ENCODE measurements at places on chromosomes 12 and 14. TPM values are rescaled to one million over a fixed set of nuclear protein-coding genes. Genes with fewer than 3 reads are reported as not detected.

The CLEC2A gene
- polyA plus RNA-seq = not detected

The MED6 gene
- polyA plus RNA-seq = 34.2 TPM

The OR6C4 gene
- polyA plus RNA-seq = not detected

The HOXC5 gene
- 0.97 TPM for polyA plus RNA-seq

The KRT82 gene
- polyA plus RNA-seq = not detected

The FGF23 gene
- 0.06 TPM for polyA plus RNA-seq

The AMDHD1 gene
- polyA plus RNA-seq = 2.0 TPM

The DPY19L2 gene
- 65.5 TPM for polyA plus RNA-seq

DNA sequence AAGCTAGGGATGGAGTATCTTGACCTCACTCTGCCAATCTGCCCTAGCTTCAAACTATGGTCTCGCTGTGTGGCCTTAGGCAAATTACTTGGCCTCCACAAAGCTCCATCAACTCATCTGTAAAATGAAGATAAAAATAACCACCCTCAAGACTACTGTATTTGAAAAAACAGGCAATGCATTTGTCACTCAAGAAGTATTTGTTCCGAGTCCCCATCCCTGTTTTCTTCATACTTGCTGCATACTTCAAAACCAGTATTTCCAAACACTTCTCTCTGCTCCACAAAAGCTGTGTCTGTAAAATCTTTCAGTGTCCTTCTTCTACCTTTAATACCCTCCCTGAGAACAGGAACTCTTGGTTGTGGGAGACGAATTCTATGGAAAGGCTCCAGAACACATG, 47.9 kb downstream of the GTF2A1 start:
- no peak for DNase-seq

GRCh38 chr12:119659289-119659897, 8.5 kb upstream of the PRKAB1 start:
- no peak for DNase-seq

DNA sequence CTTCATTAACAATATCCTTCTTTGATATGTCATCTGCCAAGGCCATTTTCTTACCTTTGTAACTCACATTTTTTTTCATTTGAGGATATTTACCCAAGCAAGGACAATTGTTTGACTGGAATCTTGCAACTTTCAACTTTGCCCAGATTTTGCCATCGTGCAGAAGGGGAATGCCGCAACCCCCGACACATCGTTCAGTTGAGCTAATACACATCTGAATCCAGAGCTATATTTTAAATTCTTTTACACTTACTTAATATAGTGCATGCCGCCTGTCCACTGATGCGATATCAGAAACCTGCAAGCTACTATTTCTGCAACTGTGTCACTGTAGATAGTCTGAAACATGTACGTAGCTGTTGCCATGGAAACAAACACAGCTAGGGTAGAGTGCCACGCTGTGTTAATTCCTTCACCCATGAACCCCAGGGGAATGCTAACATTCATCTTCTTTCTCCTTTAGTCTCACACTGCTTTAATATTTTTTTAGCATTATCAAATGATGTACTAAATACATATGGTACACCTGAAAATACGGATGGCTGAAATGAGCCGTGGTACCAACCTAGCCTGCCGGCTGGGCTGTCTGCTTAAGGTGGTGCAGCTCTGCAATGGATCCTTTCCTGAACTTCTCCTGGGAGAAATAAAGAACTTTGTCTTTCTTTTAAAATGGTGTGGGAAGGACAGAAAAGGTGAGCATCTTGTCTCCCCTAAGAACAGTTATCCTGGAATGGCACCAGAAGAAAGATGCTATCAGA, 77.0 kb upstream of the FOXN3 start:
- peak; percentile 56 for DNase-seq

- DNase-seq = no peak
Observed at GRCh38 chr14:94025720-94026119, 420 bp upstream of the OTUB2 start.

DNA sequence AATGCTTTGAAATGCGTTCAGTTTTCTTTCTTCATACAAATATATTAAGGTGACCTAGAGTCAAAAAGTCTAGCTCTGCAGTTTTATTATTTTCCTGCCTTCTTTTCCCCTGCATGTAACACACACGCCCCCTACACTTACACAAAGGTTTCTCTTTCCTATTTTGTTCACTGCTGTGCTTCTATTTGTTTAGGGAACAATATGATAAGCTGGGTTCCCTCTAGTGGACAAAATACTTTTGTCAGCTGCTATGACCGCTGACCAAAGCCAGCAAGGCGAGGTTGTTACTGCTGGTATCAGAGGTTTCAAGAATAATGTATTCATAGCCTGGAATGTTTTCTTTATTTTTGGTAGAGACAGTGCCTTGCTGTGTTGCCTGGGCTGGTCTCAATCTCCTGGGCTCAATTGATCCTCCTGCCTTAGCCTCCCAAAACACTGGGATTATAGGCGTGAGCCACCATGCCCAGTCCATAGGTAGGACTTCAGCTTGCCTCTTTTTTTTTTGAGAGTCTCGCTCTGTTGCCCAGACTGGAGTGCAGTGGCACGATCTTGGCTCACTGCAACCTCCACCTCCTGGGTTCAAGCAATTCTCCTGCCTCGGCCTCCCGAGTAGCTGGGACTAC, 33.4 kb downstream of the FNTB start:
- DNase-seq = no peak

DNA sequence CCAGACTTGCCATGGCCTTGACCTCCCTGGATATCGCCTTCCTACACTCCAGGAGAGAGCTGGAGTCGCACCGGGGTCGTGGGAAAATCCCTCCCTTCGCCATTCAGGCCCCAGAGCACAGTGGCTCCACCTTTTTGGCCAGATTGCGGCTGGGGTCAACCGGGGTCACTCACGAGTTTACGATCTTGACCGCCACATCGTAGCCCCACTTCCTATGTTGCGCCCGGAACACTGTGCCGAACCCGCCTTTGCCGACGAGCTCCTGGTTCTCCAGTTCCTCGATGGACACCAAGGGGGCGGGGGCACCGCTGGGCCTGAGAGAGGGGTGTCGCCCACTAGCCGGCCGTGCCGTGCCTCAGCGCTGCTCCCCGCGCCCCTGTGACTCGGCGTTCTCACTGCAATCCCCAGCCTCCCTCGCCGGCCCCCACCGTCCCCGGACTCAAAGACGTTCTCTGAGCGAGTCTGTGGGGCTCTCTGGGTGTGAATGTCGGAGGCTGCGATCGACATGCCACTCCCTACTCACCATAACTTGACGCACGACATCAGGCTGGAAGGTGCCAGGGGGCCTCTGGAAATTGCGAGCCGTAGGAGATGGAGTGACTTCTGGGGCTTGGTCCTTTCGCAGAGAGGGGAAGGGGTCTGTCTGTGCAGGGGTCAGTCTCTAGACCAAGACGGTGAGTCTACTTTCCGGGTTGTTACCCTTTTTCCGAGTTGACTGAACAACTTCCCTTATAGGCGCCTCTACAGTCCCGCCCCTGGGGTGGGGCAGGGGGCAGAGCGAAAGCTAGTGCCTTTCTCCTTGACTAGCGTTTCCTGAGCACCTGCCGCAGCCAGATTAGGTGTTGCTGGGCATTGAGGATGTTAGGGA, at the start of gene RIPK3:
RIPK3 (minus strand) TSS at position 708 of the 868 bp plus-strand sequence; CDS start at position 543, 165 bp downstream.
- DNase-seq = no peak

DNA sequence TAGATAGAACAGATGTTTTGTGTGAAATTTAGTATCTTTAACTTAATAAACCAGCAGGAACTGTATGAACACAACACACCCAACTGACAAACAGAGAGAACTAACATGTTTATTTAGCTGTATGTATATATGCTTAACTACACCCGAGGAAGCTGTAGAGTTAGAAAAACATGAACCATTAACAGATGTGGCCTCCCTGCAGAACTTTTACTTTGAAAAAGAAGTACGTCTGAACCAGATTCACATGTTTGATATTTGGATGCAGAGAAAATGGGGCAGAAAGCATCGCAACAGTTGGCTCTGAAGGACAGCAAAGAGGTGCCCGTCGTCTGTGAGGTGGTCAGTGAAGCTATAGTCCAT, at the start of gene REP15:
REP15 (plus strand) TSS at position 155 of the 360 bp plus-strand sequence; CDS start at position 271, 116 bp downstream.
- no peak for DNase-seq

GRCh38 chr14:105349992-105350391, 35.4 kb downstream of the PACS2 start:
- no peak for DNase-seq

DNA sequence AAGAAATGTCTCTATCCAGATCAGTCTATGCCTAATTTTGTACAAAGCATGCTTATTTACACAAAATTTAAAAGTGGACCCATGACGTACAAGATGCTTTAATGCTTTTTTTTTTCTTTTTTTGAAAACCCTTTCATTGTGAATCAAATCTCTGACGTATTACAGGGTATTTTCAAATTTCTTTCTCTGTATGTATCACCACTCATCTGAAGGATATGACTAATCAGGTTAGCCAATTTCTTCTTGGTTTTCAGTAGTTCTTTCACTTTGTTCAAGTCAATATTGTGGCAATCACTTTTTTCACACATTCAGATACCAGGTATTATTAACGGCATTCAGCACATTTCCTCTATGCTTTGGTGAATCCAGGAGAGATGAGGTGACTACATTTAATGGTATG, 685.3 kb downstream of the TRHDE start:
- DNase-seq = no peak

DNA sequence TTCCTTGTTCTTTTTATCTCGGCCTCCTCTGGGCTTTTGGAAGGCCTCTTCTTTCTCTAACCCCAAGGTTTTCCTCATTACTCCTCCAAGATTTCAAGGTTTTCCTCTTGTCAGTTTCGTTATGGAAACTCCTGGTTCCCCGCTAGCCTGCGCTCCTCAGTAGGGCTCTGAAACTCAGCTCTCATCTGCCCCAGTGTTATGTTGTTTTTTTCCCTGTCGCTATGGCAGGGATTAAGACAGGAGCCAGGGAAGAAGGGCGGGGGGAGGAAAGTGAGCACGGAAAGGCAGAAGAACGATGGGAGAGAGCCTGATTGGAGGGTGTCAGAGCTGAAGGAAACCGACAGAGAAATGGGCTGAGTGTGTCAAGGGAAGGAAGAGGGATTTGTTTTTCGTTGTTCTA, 26.5 kb upstream of the JDP2 start:
- DNase-seq = no peak

DNA sequence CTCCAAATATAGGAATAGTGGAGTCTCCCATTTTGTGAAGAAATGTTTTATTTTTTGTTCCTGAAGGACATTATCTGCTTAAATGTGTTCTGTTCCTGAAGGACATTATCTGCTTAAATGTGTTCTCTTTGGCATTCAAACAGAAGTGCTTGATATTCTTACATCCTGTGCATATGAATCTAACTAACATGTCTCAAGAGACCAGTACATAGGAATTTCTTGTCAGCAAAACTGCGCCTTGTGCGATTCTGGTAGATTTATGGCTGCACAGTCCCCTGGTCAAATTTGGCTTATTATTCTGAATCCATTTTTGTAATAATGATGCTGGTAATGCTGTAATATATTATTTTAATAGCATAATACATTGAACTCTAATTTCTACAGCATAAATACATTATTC, 722.4 kb downstream of the NOVA1 start:
- DNase-seq = no peak

GRCh38 chr12:92717202-92717601, 14.4 kb downstream of the PLEKHG7 start:
- no peak for DNase-seq

DNA sequence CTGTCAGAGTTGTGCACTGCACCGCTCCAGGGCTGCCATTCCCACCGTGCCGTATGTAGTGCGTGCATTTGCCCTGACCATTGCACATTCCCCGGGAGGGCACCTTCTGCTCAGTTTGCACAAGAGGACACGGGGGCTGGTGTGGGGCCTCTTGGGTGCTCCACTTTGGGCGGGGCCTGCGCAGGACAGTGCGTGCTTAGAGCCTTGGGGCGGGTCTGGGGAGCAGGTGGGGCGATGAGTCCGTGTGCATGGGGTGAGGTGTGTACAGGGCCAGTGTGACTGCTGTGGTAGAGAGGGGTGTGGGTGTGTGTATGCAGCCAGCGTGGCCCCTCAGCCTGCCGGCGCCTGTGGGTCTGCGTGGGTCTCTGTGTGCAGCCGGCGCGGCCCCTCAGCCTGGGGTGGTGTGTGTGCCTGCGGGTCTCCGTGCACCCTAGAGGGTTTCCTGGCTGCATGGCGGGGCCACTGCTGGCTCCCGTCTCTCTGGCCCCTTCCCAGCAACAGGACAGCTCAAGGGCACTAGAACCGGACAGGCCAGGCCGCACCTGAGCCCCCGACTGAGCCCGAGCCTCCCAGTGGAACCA, 31.9 kb downstream of the FBRSL1 start:
- no peak for DNase-seq

DNA sequence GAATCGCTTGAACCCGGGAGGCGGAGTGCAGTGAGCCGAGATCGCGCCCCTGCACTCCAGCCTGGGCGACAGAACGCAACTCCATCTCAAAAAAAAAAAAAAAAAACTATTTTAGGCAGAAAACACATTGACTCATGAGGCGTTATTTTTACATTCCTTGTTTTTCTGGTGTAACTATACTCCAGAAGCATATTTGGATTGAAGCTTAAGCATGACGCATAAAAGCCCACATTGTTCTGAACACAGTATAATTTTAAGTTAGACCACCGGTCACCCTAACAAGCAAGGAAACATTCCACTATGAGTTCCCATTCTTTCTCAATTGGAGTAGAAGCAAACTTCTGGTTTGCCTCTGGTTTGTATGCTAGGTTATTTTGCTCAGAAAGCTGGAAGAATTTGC, 173.0 kb downstream of the MYRFL start:
- DNase-seq = no peak

DNA sequence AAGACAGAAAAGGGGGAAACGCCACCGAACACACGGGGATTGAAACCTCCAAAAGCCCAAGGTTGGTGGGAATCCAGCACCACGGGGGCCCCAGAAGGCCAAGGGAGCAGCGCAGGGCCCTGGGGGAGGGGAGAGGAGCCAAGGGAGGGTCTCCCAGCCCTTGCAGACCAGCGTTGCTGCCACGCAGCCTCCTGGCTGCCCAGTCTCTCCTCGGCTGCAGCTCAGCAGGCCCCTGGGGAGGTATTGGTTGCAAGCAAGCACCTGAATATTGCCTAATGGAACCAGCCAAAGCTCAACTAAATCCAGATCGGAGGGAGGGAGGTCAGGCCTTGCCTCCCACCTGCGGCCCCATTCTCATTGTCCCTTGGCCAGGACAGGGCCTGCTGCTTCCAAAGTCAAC, 15.8 kb downstream of the TMEM229B start:
- no peak for DNase-seq

DNA sequence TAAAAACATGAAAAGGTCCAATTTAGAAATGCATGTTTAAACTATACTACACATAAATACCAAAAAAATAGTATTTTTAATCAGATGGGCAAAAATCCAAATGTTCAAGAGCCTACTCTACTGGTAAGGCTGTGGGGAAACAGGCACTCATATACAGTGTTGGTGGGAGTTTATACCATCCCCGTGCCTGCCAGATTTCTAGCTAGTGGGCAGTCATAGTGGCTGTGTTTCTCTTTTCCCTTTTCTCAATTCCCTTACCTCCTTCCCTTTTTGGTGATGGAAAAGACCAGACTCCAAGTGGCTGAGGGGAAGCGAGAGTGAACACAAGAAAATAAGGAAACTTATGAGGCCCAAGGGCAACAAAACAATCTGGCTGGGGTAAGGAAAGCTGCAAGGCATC, 14.7 kb downstream of the ZNF641 start:
- DNase-seq = no peak

- no peak for DNase-seq
Observed at GRCh38 chr12:131151558-131152345, 198.0 kb downstream of the ADGRD1 start.

DNA sequence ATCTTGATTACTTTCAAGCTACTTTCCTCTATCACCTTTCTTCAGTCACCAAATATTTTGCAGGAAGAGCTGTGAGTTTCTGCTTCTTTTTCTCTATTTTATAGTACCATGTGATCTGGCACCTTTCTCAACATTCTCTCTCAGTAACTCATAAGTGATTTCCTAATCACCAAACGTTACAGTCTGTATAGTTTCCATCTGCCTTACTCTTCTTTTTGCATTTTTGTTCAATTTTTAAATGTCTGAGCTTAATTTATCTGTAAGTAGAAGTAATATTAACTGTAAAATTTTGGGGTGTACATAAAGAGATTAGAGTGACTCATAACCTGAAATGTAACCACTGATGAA, 422.1 kb upstream of the SYT1 start:
- no peak for DNase-seq

Measured in left renal cortex interstitium (tissue), 4 donors.